ENCODE measurements at places on chromosomes 1 and 21. TPM values are rescaled to one million over a fixed set of nuclear protein-coding genes. Genes with fewer than 3 reads are reported as not detected.

TMEM39B gene
- 8.9 TPM for total RNA-seq

JAK1 gene
- 279 TPM for total RNA-seq

TXNIP gene
- 941 TPM for total RNA-seq

SHE gene
- under 0.01 TPM for total RNA-seq

SPAG17 gene
- total RNA-seq = 0.11 TPM
